Psoas muscle (tissue), 8 donors: ENCODE measurements at places on chromosomes 6 and 20. TPM values are rescaled to one million over a fixed set of nuclear protein-coding genes. Genes with fewer than 3 reads are reported as not detected.

DNA sequence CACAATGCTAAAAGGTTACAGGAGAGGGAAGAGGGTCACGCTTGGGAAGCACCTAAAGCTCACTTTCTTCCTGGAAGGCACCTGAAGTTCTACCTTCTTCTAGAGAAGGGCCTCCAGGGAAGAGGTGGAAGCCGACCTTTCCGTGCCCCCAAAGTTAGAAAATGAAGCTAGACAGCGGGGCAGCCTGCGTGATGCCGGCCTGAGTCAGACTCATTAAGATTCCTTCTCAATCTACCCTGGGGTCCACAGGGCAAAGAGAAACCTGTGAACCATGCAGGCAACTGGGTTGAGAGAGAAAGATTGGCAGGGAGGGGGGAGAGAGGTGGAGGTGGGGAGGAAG, 54.8 kb upstream of the CCDC167 start:
- DNase-seq: no peak
- peaks cover 8% of the 10 kb centered on the region for H3K27me3 ChIP-seq
- H3K36me3 ChIP-seq: no peaks in the 10 kb centered on the region
- H3K4me3 ChIP-seq: no peak overlapping the region

SIRPG gene
- 0.30 TPM for total RNA-seq

GRCh38 chr20:1707588-1708449, 50.2 kb upstream of the SIRPG start:
- DNase-seq: no peak
- H3K4me3 ChIP-seq: no peak overlapping the region
- H3K36me3 ChIP-seq: no peaks in the 10 kb centered on the region
- no peaks in the 10 kb centered on the region for H3K27me3 ChIP-seq

GRCh38 chr20:217266-217665, 9.8 kb upstream of the DEFB129 start:
- H3K27ac ChIP-seq: no peak overlapping the region
- DNase-seq: no peak
- H3K4me3 ChIP-seq: no peak overlapping the region
- no peaks in the 10 kb centered on the region for H3K36me3 ChIP-seq
- no peaks in the 10 kb centered on the region for H3K27me3 ChIP-seq
